NCI-H510A treated with DMSO at 0.1 percent for 48 hours (cell line): ENCODE measurements at places on chromosomes 2 and 18.
A peak's percentile ranks its signal among the peaks of the same experiment; 100 is the strongest.

- DNase-seq = no peak
These were observed 42.0 kb upstream of the UBE2E3 start for GRCh38 chr2:180938451-180938850.

DNA sequence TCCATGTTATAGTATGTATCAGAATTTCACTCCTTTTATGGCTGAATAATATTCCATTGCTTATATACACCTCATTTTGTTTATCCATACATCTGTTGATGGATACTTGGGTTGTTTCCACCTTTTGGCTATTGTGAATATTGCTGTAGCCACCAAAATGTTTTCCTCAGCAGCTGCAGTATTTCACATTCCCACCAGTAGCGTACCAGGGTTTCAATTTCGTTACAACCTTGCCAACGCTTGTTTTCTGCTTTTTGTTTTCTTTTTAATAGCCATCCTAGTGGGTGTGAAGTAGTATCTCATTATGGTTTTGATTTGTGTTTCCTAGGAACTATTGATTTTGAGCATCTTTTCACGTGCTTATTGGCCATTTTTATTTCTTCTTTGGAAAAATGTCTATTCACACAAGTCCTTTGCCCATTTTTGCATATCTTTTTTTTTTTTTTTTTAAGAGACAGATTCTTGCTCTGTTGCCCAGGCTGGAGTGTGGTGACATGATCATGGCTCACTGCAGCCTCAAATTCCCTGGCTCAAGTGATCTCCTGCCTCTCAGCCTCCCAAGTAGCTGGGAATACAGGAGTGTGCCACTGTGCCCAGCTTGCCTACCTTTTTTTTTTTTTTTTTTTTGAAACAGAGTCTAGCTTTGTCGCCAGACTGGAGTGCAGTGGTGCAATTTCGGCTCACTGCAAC, 14.2 kb downstream of the UBXN2A start:
- no peak for DNase-seq

DNA sequence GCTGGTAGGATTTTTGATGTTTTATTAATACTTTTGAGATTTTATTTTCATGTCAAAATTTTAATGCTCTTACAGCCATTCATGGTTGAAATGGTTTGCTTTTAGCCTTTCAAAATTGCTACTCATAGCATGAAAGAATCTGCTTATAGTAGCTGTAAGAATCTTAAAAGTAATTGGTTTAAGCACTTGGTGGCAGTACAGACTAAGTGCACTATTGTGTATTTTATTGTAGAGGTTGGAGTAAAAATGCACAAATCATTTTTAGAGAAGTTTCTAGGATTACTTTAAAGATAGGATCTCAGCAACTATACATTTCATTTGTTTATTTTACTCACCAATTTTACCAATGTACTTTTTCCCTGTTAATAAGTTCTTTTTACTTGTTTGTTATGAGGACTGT, 205.8 kb downstream of the SPAG16 start:
- no peak for DNase-seq

GRCh38 chr2:32772638-32773447, 145.0 kb downstream of the TTC27 start:
- DNase-seq = peak; percentile 26

DNA sequence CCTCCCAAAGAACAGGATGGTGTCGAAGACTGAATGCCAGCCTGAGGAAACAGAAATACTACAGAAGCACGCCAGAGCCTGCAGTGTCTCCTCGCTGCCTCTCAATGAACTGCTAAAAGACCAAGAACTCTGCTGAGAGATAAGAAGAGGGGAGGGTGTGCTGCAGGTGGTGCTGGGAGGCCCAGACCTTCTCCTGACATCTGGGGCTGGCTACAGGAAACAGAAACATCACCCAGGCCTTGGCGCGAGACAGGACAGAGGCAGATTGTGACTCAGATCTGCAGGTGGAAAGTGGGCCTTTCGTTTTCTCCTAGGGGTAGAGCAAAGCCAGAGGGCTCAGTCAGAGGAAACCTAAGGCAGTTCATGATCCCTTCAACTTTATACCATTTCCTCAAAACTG, 250.3 kb upstream of the TCF4 start:
- DNase-seq = no peak

GRCh38 chr2:112273349-112273748, 2.0 kb upstream of the ZC3H6 start:
- DNase-seq = no peak

- DNase-seq = no peak
These were observed 49.0 kb downstream of the SMCHD1 start for GRCh38 chr18:2704541-2704940.

DNA sequence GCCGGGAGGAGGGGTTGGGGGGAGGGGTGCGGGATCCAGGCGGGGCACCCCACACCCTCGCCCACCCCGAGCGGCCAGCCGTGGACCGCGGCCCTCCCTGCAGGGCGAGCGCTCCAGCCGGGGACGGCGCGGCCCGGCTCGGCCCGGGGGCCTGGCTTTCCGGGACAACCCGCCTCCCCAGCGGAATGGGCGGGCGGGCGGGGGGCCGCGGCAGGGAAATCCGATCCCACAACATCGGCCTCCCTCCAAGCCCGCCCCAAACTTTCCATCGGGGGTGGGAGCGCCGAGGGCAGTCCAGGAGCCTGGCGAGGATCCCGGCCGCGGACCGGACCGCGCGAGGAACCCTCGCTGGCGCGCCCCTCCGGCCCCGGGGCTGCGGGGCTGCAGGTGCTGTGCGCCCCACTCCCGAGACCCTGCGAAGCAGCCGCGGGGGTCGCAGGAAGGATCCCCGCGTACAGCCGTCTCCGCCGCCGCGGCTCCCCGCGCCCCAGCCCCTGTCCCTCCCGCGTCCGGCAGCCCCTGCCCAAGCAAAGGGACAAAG, 529 bp downstream of the SEMA4C start:
- no peak for DNase-seq

- no peak for DNase-seq
These were observed 55.7 kb downstream of the CCDC93 start for GRCh38 chr2:117958186-117958585.

DNA sequence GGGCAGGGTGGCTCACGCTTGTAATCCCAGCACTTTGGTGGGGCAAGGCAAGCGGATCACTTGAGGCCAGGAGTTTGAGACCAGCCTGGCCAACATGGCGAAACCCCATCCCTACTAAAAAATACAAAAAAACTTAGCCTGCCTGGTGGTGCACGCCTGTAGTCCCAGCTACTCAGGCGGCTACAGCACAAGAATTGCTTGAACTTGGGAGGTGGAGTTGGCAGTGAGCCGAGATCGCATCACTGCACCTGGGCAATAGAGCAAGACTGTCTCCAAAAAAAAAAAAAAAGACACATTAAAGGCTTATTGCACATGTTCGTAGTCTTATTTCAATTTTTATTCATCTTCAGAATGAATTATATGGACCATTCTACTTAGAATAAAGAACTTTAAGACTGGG, 110.2 kb downstream of the BMPR2 start:
- DNase-seq = no peak

DNA sequence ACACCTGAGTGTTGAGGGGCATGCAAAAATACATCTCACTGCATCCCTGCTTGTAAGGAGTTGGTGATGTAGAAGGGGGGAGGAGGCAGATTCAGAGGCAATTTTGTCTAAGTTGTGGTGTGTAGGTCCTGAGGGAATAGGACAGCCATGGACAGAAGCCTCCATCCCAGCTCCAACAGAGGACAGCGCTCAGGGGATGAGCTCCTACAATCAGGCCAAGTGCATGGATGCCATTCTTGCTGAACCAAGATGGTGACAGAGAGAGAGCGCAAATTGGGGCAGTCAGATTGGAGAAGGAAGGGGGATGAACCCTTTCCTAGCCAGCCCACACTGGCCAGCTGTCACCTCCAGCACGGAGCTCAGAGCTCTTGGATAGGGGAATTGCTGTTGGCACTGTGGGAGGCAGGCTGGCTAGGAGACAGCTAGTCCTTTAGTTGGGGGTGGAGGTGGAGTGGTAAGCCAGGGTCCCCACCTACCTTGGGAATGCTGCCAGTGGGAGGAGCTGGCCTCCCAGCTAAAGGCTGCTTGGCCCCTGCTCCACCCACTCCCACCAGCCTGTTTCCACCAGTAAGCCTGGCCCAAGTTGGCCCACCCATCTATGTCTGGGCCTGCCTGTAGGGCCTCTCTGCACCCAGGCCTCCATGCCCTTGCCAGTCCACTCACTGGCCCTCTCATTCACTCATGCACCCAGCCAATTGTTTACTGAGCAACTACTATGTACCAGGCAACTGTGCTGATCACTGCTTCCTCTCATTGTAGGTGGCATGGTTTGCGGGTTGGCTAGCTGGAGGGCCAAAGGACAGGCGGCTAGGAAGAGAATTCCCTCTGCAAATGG, 2.5 kb upstream of the PER2 start:
- DNase-seq = no peak

DNA sequence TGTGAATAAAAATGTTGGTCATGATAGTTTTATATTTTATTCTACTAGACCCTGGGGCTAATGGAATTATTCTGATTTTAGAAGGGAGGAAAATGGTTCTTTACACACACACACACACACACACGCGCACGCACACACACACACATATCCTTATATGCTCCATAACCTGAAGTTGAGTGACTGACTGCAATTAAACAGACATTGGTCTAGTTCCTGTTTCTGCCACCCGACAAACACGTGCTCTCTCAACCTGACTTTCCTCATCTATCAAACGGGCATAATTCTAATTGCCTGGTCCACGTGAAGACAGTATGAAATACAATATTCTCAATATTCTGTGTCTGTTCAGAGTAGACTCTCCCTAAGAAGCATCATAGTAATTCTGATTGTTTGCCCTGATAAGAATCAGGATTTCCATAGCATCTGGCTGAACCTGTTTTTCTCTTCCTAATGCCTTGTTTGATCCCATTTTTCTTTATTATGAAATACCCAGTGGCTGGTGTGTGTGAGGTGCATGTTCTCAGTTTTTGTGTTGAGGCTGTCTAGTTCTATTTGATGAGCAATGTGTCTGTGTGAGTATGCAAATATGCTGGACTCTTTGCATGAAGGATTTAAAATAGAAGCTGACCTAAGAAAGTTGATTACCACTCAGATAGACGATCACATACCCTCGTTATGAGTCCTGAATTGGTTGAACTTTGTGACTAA, 51.0 kb downstream of the SETBP1 start:
- no peak for DNase-seq

DNA sequence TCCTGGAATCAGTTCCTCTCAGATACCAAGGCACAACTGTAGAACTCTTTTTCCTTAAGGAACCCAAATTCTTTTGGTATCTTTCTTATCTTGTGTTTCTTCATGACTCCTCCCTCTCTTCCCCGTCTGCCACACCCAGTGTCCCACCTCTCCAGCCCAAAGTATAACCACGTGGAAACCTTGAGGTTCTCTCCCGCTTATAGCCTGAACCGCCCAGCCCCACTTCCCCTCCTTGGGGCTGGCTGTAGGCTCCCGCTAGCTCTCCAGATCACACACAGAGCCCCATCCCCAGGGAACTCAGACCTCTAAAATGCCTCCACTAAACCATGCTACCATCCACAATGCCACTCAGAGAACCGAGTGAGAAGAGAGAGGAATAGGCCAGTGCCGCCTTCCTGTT, 87.5 kb downstream of the MAPRE2 start:
- no peak for DNase-seq

DNA sequence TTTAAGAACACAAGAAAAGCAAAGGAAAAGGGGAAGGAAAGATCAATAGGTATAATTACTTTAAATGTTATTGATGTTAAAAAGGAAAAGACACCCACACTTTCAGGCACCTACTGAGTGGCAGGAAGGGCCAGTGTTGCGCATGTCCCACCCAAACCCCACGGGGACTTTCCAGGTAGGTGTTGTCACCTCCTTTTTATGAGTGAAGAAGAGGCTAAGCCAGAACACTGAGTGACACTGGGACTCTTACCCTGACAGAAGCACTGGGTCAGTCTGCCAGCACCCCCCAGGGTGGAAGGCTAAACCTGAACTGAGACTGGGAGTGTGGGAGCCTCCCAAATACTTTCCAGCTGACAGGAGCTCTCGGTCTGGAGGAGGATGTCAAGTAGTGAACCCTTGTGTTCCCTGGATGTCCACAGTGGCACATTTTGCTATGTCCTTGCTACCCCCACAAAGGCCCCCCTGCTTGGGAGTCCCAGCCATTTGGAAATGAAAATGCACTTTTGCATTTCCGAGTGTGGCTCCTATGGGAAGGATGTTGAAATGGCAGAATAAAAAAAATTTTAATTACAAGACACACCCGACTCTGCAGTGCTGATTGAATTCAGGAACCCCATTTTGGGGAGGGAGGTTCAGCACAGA, 90.9 kb upstream of the SMAD2 start:
- no peak for DNase-seq

GRCh38 chr18:77822632-77823031, 573.0 kb downstream of the GALR1 start:
- no peak for DNase-seq

GRCh38 chr2:207182911-207183310, 17.2 kb upstream of the KLF7 start:
- DNase-seq = no peak

DNA sequence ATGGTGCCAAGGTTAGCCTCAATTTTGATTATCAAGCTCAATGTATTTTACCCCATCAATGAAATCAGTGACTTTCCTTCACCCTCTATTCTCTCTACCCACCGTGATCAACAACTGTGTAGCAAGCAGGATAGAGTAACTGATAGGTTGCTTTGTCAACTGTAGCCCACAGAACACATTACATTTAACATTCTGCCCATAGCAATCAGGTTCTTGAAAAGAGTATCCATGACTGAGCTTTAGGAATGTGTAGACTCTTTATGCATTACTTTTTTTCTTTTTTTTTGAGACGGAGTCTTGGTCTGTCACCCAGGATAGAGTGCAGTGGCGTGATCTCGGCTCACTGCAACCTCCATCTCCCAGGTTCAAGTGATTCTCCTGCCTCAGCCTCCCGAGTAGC, 19.8 kb upstream of the VWA3B start:
- DNase-seq = no peak

GRCh38 chr2:15650616-15651366, 59.1 kb downstream of the DDX1 start:
- DNase-seq = no peak

DNA sequence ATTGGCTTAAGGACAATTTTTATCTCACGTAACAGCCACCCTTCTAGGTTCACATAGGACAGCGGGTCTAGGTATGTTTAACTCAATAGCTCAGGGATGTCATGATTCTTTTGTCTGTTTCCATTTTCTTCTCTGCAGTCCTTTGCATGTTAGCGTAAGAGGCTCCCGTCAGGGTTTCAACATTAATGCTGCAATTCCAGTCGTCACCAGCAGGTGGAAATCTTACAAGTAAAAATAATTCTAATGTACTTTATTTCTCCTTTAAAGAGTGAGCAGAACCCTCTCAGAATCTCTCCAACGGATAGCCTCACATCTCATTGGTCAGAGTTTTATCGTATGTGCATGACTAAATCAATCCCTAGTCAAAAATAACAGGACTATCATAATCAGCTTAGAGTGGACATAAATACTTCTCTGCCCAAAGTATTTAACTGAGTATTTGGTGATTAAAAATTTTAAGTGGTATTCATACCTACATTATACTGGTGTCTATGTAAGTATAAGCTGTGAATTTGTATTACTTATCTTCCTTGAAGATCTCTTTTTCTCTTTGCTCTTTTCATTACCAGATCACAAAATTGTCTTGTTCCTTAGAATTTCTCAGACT, 487.2 kb upstream of the GCFC2 start:
- peak; percentile 55 for DNase-seq

- DNase-seq = no peak
These were observed 345.5 kb downstream of the ERBB4 start for GRCh38 chr2:212193056-212193455.

- no peak for DNase-seq
These were observed 1.6 kb upstream of the MARCHF7 start for GRCh38 chr2:159710601-159711180.

GRCh38 chr2:101081375-101081907, 69.7 kb downstream of the TBC1D8 start:
- no peak for DNase-seq
